ENCODE measurements at places on chromosomes 11 and 22. TPM values are rescaled to one million over a fixed set of nuclear protein-coding genes. Genes with fewer than 3 reads are reported as not detected.
A peak's percentile ranks its signal among the peaks of the same experiment; 100 is the strongest.

DNA sequence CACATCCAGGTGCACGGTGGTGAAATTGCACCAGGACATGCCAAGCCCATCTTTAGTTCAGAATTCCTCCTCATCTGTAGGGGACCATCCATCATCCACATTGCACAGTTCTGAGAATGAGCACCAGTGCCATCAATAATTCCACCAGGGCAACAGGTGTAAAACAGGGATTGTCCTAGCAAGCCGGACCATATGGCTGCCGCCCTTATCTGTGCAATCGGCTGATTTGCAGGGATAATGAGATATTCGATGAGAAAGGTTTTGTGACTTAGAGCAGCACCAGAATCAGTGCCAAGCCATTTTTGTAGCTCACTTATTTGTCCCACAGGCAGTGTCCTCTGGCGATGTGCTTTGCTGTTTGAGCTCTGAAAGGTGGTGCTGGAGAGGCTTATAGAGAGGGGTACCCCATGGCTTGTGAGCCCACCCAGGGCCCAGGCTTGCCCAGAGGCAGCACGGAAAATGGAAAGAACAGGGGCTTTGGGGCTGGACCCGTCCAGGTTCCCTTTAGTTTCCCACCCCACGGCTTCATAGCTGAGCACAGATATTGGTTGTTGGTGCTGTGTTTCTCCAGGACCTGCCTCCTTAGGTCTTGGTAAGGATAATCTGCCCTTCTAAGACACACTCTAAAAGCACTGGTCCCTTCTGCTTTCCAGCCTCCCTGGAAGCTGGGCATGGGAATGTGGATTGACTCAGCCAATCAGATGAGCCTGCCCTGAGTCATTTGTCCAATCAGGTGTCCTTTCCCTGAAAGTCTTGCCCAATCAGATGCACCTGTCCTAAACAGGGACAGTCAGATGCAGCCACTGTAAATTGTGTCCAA, 84.0 kb upstream of the SHANK2 start:
- no peak for DNase-seq

DNA sequence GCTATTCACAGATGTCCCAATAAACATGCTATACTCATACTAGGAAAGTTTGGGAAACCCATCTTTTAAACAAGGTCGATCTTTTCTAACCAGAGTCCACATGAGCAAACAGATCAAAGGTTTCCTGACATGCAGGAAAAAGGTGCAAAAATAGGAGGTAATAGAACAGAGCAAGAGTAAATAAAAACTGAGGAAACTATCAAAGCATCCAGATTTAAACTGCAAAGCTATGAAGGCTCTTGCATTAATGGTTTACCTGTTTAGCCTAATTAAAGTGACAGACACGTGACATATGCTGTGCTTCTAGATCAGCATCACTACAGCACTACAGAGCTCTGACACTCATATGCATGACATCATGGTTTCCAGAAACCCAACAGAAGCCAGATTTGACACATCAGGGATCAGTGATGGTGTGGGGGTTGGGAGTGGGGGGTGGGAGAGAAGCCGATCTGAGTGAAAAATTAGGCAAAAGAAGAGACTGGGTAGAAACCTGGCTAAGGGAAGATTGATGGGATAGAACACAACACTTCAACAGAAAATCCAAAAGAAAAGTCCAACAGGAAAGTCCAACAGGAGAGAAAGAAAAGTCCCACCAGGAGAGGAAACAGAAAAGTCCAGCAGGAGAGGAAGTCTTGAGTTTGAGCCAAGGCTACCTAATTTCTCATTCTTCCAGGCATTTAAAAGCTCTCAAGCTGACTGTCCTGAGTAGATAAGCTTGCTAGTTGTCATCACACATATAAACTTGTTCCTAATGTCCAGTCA, 262.3 kb downstream of the SOX6 start:
- no peak for DNase-seq

DNA sequence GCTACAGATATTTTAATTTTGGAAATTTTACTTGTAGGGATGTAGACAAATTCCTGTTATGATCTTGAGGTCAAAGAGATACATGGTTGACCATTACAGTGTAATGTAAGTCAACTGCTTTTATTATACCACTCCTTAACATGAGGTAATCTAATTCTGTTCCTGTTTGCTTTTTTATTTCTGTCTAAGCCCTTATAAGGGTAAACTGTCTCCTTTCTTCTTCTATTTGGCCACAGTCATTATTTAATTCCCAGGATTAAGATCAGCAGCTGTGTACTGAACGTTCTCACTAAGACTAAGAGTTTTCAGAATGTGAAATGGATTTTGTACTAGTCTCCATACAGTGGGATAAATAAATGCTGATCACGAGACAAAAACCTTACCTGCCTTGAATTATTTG, 32.8 kb downstream of the C2CD3 start:
- DNase-seq, result peak; percentile 62

DNA sequence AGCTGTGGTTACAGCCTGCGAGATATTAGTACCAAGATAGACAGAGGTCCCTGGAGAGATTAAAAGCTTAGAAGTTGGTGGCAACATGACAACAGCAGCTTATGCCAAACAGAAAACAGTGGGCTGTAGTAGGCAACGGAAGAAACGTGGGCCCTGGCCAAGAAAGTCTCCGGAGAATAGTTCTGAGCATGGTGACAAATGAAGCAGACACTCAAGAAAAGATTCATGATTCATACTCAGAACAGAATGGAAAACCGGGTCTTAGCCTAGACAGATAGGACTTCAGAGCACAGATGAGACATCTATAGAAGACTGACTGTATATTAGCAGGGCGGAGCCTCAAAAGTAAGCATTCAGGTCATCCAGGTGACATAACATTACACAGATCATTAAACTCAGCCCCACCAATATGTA, 727.4 kb downstream of the ETS1 start:
- DNase-seq, result peak; percentile 22

APOL3 gene
- total RNA-seq, result 32.4 TPM
